Stimulated activated CD4-positive, alpha-beta T cell treated with anti-CD3 and anti-CD28 coated beads, Interleukin-2, amount 100 ng/mL, for 24 hours (primary cell): ENCODE measurements at places on chromosomes 5 and 9.

DNA sequence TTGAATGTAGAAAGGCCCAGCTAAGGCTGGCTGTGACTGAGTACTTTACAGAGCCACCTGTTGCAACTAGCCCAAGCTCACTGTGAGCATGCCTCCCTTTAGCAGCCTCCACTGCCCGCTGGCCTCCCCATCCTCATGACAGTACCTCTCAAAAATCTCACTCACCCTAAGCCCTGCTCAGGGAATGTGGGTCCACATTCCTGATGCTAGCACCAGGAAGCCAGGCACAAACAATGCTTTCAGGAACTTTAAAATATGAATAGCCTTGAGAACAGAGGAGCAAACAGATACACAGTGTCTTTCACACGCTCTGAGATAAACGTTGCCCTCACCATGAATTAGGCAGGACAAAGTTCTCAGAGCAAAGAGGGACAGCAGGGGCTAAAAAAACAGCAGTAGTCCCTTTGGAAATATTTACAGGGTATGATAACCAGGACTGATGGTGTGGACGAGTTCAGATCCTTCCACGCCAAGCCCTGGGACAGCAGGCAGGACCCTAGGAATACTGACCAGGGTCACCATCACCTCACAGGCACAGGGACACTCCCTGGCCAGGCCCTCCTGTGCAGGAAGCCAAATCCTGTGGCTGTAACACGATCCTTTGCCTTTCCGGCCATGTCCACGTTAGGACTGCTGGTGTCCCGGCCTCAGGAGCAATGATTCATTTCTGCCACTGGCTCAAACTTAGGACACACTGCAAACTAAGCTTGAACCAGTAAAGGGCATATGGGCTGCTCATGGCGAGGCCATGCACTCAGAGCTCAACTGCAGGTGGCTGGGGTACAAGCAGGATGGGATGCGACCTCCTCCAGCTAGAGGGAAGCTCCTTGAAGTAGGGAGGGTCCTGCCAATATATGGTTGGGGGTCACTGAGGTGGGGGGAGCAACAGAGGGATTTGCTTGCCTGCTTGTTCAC, 9.6 kb downstream of the ACSL6 start:
- no peak for DNase-seq

DNA sequence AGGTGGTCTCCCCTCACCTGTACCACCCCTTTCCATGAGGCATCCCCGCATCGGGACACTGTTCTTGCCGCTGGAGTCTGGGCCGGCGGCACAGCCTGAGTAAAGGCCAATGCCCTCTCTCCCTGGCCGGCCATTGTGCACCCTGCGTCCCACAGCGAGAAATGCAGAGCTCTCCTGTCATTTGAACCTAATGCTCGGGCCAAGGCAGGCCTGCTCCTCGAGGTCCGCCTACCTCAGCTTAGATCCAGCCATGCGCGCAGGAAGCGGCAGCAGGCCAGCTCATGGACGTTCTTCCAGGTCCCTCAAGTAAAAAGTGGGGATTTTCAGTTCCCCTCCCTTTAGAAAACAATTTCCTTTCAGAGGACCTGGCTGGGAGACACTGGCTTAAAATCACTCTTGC, 135.0 kb downstream of the HSD17B3 start:
- no peak for DNase-seq

GRCh38 chr5:150167908-150168307, 1.3 kb downstream of the CDX1 start:
- DNase-seq = no peak

DNA sequence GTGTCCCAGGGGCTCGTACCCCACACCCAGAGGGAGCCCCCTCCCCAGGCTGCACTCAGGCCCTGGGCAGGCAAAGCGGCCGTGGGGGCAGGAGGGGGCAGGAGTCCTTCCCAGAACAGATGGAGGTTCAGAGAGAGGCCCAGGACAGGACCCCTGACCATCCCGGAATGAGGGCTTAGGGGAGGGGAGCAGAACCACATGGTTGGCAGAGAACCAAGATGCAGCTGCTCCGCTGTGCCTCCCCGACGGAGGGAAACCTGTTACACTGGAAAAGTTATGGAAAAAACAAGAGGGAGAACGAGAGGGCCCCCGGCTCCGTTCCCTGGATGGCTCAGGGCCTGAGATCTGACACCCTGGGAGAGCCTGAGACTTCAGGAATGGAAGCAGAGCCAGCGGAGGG, 22.7 kb downstream of the SLC12A7 start:
- DNase-seq = no peak

- DNase-seq = no peak
Observed at GRCh38 chr5:179422908-179423481, 77.7 kb upstream of the ADAMTS2 start.

- peak; percentile 27 for DNase-seq
Observed at GRCh38 chr5:139565411-139566305, 4.5 kb downstream of the UBE2D2 start.

- DNase-seq = no peak
Observed at GRCh38 chr9:126615245-126615790, 1.6 kb downstream of the LMX1B start.

GRCh38 chr9:98766586-98766985, 29.8 kb downstream of the ANKS6 start:
- DNase-seq = no peak

- no peak for DNase-seq
Observed at GRCh38 chr5:170736966-170737365, 46.6 kb upstream of the GABRP start.

GRCh38 chr5:127216898-127217675, 73.5 kb upstream of the MEGF10 start:
- DNase-seq = no peak

GRCh38 chr5:122785294-122785693, 10.4 kb downstream of the SNX2 start:
- DNase-seq = no peak

DNA sequence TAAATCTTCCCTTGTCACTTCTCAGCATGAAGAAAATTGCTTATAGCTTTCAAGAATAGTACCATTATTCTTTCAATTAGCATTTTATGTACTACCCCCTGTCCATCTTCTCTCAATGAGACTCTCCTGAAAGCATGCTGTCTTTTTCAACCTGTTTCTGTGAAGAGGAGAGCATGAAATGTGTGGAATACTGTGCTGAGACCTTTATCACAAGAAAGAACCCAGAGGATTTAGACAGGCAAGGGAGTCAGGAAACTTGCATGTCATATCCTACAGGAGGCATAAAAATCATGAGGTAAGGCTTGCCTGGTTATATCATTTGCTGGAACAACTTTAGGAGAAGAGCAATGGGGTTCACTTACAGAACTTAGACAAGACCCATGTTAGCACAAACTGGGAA, 56.7 kb upstream of the LPAR1 start:
- no peak for DNase-seq

DNA sequence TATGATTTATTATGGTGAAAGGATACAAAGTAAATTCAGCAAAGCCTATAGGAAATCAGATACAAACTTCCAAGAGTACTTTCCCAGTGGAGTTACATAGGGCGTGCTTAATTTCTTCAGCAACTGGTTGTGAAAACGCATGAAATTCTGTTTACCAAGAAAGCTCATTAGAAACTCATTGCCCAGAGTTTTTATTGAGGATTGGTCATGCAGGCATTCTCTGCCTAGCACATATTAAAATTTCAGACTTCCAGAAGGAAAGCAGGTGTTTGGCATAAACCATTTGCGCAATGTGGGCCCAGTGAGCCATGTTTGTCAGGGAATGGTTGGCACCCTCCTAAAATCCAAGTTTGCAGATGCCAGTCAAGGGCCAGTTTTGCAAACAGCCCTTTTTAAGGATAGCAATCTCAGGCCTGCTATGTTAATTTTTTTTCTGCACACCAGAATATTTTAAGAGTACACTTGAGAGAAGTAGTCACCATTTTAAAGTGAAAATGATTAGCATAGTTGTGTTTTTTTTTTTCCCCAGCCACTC, 311.1 kb upstream of the CHD1 start:
- no peak for DNase-seq

GRCh38 chr5:77936365-77936693, 160.2 kb upstream of the TBCA start:
- DNase-seq = no peak

DNA sequence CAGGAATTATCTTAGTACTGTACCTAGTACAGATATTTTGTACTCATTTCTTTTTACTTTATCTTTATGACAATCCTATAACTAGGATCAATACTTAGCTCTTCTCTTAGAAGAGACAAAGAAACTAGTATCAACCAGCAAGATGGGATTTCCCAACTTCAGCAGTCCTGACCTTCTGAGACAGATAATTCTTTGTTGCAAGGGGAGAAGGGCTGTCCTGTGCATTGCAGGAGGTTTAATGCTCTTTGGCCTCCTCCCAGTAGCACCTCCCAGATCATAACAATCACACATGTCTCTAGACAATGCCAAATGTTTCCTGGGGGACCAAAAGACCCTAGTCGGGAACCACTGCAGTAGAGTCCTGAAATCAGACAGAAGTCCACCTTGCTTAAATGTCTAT, 424.3 kb upstream of the DMAC1 start:
- DNase-seq = no peak

GRCh38 chr5:26942481-26942880, 95.9 kb downstream of the CDH9 start:
- no peak for DNase-seq

- no peak for DNase-seq
Observed at GRCh38 chr9:32706004-32706724, 70.7 kb upstream of the TAF1L start.

- no peak for DNase-seq
Observed at GRCh38 chr5:149795360-149795759, 65.2 kb downstream of the PPARGC1B start.

DNA sequence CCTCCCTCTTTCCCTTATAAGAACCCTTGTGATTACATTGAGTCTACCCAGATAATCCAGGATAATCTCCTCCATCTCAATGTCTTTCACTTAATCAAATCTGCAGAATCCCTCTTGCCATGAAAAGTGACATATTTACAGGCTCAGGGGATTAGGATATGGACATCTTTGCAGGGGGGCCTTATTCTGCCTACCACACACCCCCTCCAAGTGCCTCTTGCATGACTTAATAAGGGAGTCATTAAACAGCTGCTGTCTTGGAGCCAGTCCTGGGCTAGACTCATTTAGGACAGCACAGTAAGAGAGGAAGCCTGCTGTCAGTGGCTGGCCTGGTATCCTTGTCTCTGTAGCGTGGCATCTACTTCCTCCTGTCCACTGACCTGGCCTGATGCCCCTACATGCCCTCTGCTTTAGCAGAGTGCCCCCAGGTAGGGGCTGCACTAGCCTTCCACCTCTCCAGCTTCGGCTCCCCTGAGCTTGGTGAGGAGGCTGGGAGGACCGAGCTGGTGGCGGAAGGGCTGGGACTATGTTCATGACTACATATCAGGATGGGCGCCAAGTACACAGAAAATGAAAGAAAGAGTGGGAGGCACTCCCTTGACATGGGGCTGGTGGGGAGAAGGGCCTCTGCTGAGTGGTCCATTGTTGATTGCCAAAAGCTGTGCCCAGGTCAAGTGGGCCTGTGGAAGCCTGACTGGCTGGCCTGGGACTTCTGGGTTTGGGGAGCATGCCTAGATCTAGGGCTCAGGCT, 17.2 kb downstream of the ENHO start:
- no peak for DNase-seq

GRCh38 chr5:114561415-114561814, 199.5 kb downstream of the KCNN2 start:
- DNase-seq = no peak

DNA sequence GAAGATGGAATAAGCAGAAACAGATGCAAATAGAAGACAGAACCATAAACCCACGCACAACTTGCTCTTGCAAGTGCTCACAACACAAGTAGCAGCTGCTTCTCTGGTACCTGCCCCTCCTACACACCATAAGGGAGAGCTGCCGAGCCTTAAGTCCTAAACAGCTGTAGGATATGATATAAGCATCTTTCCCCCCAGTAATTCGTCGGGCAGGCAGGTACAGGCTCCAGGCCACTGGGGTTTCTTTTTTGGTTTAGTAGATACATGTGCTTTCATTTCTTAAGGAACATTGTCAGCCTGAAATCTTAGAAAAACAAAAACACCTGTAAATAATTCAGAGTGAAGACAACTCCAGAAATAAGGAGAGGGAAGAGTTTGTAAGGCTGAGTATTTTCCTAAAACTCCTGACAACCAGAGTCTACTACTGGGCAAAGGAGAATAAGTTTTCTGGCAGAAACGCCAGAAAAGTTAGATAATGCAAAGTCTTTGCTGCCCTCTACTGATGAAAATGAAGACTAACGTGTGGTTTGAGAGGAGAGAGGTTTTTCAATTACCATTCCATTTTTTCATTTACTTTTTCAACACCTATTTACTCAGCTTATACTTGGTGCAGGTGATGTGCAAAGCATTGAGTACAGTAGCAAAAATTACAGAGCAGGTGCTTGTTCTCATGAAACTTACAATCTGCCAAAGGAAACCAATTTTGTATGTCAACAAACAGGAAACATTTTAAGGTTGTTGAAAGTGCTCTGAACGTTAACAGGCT, 20.1 kb upstream of the TCERG1 start:
- no peak for DNase-seq
